ENCODE measurements at places on chromosomes 7 and 10.

GRCh38 chr10:129775681-129776080 is 188.4 kb downstream of the EBF3 start:
- no peak for DNase-seq

GRCh38 chr10:11789306-11789705 is 33.9 kb upstream of the PROSER2 start:
- no peak for DNase-seq

DNA sequence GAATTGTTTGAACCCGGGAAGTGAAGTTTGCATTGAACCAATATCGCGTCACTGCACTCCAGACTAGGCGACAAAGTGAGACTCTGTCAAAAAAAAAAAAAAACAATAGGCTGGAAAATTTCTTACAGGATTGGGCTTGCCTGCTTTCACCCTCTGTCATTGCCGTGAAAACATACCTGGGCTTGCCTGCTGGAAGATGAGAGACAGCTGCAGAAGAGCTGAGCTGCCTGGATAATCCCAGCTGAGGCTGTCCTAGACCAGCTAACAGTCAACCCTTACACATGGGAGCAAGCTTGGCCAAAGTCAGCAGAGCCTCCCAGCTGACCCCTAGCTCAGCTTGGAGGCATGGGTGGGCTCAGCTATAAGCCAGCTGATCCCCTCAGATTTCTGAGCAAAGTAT is 306.2 kb downstream of the CCSER2 start:
- DNase-seq, result no peak

- DNase-seq, result no peak
These were observed 74.8 kb upstream of the HDAC9 start for GRCh38 chr7:18420748-18421147.

GRCh38 chr7:28240481-28240880 is 59.9 kb upstream of the JAZF1 start:
- no peak for DNase-seq

DNA sequence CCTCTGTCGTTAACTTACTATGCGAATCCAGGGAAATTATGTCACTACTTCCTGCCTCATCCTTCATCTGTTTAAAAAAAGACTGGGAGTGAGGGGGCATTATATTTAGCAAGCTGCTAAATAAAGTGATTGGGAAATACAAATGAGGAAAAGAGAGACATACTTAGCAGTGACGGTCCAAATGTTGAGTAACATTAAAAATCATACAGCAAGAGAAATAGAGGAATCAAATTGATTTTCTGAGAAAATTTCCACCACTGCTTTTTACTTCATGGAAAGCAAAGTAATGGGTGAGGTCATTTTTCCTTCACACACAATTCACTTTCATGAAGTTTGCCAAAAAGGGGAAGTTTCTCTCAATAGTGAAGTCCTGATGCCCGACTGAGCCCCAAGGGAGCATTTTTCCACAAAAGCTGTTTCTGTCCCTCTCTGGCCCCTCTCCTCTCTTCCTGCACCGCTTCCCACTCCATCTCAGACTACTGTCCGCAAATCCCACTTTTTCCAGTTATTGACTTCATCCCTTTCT is 61.9 kb upstream of the ADO start:
- no peak for DNase-seq

GRCh38 chr10:122164815-122165483 is 106.1 kb upstream of the BTBD16 start:
- DNase-seq, result no peak

DNA sequence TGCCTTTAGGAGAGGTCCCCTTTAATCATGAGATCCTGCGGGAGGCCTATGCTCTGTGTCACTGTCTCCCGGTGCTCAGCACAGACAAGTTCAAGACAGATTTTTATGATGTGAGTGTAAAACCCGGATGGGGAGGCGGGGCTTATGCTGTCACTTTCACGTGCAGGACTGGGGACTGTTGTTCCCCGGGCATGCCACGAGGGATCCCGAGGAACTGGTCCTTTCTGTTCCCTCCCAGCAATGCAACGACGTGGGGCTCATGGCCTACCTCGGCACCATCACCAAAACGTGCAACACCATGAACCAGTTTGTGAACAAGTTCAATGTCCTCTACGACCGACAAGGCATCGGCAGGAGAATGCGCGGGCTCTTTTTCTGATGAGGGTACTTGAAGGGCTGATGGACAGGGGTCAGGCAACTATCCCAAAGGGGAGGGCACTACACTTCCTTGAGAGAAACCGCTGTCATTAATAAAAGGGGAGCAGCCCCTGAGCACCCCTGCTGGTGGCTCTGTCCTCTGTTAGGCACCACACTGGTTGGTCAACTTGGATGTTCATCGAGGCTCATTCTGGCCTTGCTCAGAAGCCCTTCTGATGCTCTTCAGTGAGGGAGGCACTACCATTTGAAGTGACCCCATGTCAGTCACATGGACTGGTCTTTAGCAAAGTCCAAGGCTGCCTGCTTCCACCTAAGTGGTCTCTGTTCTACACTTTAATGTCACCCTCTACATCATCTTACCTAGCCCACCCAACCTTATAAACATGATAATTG is 2.8 kb downstream of the COPS6 start:
- no peak for DNase-seq

DNA sequence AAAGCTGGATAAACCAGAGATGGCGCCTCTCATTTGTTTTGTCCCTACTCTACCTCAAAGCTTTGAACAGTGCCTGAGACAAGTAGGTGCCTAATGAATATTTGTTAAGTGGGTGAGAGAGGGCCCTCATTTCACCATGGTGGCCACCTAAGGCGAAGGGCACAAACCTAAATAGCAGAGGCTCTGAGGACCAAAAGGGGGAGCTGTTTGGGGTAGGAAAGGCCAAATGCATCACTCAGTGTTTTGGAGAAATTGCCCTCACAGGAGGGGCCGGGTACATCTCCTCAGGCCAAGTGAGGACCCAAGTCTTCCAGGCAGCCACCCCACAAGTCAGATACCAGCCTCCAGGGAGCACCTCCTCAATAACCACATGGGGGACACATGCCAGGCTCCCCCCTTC is 14.0 kb downstream of the IMPDH1 start:
- DNase-seq, result no peak

DNA sequence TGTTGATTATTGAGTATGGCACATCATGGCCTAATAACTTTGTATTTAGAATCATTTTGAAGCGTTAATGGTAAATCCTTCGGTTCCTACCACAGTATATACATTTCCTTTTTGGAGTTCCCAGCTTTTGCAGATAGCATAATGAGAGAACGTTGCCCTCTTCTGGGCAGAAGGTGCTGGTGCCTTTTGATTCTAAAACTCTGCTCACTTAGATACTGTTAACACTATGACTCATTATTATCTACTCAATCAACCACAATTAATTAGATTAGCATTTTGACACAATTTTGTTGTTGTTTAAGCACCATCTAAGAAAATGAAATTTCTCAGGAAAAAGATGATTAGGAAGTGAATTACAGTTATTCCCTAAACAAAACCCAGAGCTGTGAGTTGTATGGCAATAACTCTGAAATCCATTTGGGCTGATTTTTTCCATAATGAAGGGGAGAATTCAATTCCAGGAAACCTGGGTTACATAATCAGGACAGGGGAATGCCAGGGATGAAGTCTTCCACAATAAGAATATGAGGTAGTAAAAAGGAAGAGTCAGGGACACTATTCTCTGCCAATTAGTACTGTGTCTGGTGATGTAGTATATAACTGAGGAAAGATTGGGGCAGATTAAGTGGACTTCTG is 11.5 kb upstream of the DLD start:
- DNase-seq, result peak; percentile 64

DNA sequence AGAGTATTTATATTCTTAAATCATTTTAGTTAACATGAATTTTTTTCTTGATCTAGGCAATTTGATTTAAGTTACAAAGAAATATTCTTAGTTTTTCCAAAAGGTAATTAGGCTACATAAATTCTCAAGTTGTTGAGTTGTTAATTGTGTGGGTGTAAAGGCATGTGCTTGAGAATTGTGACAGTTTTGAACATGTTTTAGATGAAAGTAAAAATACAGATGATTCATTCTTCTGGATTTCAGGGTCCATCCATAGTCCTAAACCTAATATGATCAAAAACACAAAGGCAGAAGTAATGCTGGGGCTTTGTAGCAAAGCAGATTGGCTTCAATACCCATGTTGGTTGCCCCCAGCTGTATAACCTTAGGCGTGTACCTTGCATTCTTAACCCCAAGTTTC is 127.9 kb downstream of the CPED1 start:
- DNase-seq, result no peak

DNA sequence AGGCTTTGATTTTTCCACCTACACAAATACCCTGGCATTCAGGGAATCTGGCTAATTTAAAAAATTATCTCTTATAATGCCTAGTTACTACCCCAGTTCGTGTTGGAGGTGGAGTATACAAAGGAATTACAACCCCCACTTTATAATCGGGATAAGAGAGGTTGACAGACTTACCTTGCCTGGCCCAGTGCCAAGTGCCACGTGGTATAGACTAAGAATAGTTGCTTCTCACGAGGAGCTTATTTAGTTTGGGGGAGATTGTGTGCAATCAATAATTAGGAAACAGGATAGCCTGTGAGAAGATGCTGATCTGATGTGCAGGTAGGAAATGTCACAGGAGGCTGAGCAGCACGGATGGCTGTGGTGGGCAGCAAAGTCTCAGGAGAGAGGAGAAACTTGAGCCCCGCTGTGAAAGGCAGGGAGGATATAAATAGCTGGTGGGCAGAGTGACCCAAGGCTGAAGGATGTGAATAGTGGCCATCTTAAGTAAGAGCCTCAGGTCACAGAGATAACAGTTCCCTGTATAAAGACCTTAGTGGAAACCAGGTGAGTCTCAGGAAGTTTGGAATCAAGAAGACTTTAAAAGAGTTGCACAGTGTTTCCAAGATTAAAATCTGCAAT is 11.3 kb upstream of the ATXN7L1 start:
- no peak for DNase-seq

- no peak for DNase-seq
These were observed 4.4 kb upstream of the RFC2 start for GRCh38 chr7:74258639-74259038.

DNA sequence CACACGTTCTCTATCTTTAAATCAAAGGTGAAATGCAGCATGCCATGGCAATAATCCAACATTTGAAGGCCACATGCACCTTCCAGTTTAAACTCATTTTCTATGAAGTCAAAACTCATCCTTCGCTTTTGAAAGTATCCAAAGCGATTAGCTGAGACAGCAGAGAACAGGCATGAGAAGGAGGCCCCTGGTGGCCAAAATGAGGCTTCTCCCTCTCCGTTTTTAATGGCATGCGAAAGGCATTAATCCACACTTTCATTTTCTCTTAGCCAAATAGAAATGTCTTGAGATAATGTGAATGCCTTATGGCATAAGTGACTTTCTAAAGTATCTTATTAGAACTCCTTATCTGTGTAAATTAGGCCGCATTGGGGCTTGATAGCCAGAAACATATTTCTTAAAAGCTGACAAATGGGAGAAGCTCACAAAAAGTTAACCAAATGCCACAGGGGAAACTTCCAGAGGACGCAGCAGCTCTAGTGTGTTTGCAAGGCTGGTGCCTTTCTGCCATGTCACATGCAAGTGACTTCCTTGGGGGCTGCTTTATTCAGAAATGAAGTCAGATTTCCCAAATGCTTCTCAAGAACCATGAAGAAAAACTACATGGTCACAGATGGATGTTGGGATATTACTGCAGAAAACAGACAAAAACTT is 1189.6 kb downstream of the SORCS1 start:
- peak; percentile 33 for DNase-seq
